ENCODE measurements at places on chromosomes 11 and 22. TPM values are rescaled to one million over a fixed set of nuclear protein-coding genes. Genes with fewer than 3 reads are reported as not detected.

DNA sequence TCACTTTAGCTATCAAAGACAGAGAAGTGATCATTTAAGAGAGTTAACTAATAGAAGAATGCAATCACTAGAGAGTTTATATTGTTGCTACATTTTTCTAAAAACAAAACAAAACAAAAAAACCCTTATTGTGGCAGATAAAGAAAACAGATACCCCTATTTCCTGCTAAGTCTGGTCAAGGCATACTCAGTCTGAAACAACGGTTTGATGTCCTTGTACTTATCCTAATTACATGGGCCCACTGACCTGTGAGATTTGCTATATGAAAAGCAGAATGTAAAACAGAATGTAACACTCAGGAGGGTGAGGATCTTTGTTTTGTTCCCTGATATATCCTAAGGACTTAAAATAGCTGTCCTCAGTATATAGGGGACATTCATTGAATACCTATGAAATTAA is 24.6 kb downstream of the MAML2 start:
- no peak for DNase-seq

- DNase-seq = peak; percentile 16
Observed at GRCh38 chr11:107496011-107496410, 38.4 kb upstream of the CWF19L2 start.

DNA sequence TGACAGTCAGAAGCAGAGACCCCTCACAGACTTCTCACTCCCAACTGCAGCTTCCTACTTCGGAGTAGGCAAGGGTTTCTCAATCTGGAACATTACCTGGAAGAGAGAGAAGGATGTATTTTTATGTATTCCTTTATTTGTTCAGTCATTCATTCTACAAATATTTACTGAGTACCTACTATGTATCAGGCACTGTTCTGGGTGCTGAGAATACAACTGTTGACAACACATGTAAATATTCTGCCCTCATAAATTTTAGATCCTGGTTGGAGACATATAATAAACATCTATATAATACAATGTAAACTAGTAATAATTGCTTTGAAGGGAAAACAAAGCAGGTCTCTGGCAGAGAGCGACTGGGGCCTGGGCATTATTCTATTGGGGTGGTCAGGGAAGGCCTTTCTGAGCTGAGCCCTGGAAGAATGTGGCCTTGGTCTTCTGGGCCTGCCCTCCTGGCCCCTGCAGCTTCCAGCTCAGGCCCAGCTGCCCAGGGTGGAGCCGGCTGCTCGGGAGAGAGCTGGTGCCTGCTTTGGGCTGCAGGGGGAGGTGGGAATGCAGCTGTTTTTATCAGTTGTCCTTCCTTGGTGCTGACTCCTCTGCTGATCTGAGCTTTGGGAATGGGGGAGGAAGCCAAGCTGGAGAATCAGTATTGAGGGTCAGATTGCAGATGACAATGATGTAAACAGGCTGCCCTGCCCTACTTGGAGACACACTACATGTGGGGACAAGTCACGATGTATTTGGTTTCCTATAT is 46.8 kb downstream of the PKNOX2 start:
- peak; percentile 36 for DNase-seq

DNA sequence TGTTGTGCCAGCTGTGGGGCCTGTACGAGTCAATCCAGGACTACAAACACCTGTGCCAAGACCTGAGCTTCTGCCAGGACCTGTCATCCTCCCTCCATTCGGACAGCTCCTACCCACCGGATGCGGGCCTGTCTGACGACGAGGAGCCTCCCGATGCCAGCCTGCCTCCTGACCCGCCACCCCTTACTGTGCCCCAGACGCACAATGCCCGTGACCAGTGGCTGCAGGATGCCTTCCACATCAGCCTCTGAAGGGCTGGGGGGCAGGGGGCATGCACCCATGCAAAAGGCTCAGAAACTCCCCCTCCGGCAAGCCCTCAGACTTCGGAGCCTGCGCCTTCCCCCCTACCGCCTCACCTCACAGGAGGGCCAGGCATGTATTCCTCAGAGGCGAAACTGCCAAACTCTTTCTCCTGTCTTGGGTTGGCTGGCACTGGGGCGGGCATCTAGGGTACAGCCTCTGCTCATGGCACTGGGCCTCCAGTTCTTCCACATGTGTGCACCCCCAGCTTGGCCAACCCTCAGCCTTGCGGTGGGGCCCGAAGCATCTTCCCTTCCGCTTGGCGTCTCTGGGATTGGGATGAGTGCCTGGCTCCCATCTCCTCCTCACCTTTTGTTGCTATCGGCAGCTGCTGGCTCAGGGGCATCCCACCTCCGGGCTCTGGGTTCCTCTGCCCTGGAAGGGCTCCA is 1.2 kb downstream of the FAM89B start:
- no peak for DNase-seq

DNA sequence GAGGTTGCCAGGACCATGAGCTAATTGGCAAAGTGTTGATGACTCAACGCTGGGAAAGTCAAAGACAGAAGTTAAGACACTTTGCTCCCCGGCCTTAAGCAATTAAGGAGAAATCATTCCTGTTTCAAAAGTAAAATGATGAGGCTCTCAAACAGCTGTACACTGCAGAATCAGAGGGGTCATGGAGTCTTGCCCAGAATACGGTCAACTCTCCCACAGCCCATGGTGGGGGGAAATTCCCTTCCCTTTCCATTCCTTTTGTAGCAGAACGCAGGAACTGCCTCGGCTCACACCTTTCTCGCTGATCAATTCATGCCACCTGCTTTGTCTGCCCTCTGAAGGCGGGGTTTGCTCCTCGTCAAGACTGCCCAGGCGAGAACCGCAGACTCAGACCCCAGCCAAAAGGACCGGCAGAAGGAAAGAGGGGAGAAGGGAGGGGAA is 52.8 kb downstream of the MN1 start:
- peak; percentile 81 for DNase-seq

GRCh38 chr11:94897330-94897768 is 76.0 kb downstream of the CWC15 start:
- peak; percentile 70 for DNase-seq

DNA sequence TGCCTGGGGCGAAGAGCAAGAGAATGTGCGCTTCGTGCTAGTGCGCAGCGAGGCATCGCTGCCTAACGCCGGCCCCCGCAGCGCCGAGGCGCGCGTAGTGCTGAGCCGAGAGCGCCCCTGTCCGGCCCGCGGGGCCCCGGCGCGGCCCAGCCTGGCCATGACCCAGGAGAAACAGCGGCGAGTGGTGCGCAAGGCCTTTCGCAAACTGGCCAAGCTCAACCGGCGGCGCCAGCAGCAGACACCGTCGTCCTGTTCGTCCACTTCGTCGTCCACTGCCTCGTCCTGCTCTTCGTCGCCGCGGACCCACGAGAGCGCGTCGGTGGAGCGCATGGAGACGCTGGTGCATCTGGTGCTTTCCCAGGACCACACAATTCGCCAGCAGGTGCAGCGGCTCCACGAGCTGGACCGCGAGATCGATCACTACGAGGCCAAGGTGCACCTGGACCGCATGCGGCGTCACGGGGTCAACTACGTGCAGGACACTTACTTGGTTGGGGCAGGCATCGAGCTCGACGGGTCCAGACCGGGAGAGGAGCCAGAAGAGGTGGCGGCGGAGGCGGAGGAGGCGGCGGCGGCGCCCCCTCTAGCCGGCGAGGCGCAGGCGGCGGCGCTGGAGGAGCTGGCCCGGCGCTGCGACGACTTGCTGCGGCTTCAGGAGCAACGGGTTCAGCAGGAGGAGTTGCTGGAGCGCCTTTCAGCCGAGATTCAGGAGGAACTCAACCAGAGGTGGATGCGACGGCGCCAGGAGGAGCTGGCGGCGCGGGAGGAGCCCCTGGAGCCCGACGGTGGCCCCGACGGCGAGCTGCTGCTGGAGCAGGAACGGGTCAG is 1.0 kb downstream of the RASSF10 start:
- peak; percentile 29 for DNase-seq

GRCh38 chr11:33211153-33211552 is 46.0 kb upstream of the HIPK3 start:
- no peak for DNase-seq

- no peak for DNase-seq
Observed at GRCh38 chr11:118010738-118011461, 24.7 kb downstream of the IL10RA start.

GRCh38 chr11:134334796-134335571 is 3.2 kb downstream of the GLB1L2 start:
- DNase-seq = no peak

- no peak for DNase-seq
Observed at GRCh38 chr22:42611051-42611450, 3.6 kb downstream of the POLDIP3 start.

GRCh38 chr11:79018371-79018849 is 422.4 kb downstream of the TENM4 start:
- no peak for DNase-seq

LRRC56 gene
- polyA plus RNA-seq = 9.1 TPM

LARGE2 gene
- 0.44 TPM for polyA plus RNA-seq

ISX gene
- not detected for polyA plus RNA-seq

FGF19 gene
- 0.58 TPM for polyA plus RNA-seq

ZP1 gene
- 0.36 TPM for polyA plus RNA-seq

NCAPH2 gene
- 36.3 TPM for polyA plus RNA-seq

All from hindlimb muscle (tissue), 1 donor.